ENCODE measurements at places on chromosomes 5 and 9. TPM values are rescaled to one million over a fixed set of nuclear protein-coding genes. Genes with fewer than 3 reads are reported as not detected.

DNA sequence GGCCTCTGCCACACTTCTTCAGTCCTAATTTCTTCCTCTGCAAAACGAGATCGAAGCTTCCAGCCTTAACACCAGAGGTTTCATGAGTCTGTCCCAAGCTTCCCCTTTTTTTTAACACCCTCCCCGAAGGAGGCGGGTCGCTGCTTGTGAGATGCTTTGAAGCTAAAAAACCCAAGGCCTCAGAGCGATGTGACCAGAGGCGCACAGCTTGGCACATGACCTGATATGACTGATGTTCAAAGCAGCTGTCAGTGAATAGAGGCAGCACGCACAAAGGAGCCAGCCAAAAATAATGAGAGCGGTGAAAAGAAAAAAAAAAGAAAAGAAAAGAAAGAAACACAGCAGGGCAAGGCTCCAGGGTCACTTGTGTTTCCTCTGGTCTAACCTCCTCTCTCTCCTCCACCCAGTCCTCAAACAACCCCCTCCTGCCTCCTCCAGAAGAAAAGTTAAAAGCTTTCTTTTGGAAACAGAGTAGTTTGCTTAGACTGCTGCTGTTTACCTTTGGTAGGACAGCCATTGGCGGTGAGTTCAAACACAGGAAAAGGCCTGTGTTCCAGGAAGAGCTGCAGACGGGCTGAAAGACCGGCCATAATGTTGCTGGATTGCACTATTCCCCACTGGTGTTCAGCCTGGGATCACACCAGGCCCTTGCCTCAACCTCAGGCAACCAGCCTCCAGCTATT, 10.9 kb upstream of the ZNF366 start:
- DNase-seq = no peak

The RNF180 gene
- 5.0 TPM for total RNA-seq

- DNase-seq = no peak
Observed at GRCh38 chr9:128242828-128243214, 33.0 kb downstream of the GOLGA2 start.

The PCDHB7 gene
- 0.40 TPM for total RNA-seq

- DNase-seq = no peak
Observed at GRCh38 chr9:94881940-94882339, 155.4 kb downstream of the AOPEP start.

DNA sequence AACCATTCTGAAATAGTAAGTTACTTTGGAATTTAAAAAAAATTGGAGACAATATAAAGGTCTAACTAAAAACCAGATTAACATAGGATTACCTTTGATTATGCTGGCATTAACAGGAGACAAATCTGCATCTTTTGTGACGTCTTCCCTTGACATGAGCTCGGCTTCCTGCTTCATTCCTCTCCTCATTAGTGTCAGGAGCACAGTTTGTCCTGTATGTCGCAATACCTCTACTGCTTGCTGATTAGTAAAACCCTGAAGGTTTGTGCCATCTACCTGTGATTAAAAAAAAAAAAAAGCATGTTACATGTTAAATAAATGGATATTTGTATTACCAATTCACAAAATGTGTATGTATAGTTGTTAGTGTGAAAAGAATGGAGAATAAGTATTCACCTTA, 73.7 kb downstream of the MPDZ start:
- DNase-seq = no peak

The GARNL3 gene
- 3.1 TPM for total RNA-seq

GRCh38 chr5:55585206-55585610, 50.4 kb upstream of the PLPP1 start:
- no peak for DNase-seq

The CCNJL gene
- 3.2 TPM for total RNA-seq

DNA sequence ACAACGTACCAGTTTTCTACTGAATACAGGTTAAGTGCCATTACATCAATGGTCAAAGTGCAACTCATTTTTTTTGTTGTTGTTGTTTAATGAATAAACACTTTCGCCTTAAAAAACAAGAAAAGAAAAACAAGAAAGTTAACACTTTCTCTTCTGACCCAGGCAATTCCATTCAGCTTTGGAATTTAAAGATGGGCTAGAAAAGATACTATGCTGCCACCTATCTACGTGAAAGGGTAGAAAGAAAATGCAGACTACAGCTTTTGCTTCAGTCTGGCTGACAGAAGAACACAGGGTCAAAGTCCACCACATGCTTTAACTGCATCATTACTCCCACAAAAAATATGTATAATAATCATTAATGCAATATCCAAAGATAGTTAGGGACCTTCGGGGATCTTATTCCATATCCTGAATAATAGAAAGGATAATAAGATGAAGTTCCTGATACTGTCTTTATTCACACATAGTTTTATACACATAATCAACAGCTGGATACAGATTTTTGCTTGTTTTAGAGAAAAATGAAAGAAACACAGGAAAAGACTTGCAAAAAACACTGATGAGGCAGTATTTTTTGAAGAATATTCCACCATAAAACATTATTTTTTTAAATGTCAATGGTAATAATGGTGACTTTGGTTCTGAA, 40.4 kb downstream of the ZDHHC21 start:
- no peak for DNase-seq

GRCh38 chr5:73892806-73893205, 266.8 kb downstream of the ARHGEF28 start:
- DNase-seq = no peak

- no peak for DNase-seq
Observed at GRCh38 chr5:75568202-75568601, 43.1 kb upstream of the ANKDD1B start.

The IL13 gene
- total RNA-seq = not detected

- DNase-seq = no peak
Observed at GRCh38 chr9:103798620-103799019, 295.5 kb upstream of the SMC2 start.

- DNase-seq = no peak
Observed at GRCh38 chr5:108937221-108937620, 189.5 kb downstream of the FER start.

The TAF1L gene
- 0.04 TPM for total RNA-seq

- no peak for DNase-seq
Observed at GRCh38 chr9:4739587-4740387, 1.2 kb downstream of the AK3 start.

- DNase-seq = no peak
Observed at GRCh38 chr5:1901061-1901460, 18.3 kb upstream of the IRX4 start.

- DNase-seq = peak; percentile 53
Observed at GRCh38 chr5:52983731-52984636, 5.2 kb upstream of the ITGA2 start.

All from pulmonary artery endothelial cell (primary cell).